ENCODE measurements at places on chromosomes 16 and 17.

GRCh38 chr17:29155227-29155965 is 24.8 kb downstream of the MYO18A start:
- no peak for DNase-seq

GRCh38 chr17:17568772-17569195 is 22.7 kb downstream of the PEMT start:
- DNase-seq, result peak; percentile 52

DNA sequence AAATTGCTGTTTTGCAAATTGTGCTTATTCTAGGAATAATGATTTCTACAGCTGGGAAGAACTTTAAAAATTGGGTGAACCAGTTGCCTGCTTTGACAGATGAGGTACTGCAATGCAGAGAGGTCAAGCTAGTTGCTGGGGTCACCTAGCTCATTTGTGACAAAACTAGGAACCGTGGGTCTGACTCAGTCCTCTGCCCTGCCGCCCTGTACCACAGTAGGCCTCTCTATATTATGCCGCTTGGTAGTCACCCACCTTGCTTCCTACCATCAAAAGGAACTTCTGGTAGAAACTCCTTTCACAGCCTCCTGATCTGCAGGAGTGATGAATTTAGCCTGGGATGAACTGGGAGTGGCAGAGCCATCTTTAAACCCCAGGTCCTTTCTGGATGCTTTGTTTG is 105.7 kb downstream of the PITPNC1 start:
- DNase-seq, result no peak

- no peak for DNase-seq
Observed at GRCh38 chr17:20952183-20952582, 90.6 kb downstream of the USP22 start.

GRCh38 chr17:283911-284675 is 68.5 kb downstream of the RPH3AL start:
- no peak for DNase-seq

DNA sequence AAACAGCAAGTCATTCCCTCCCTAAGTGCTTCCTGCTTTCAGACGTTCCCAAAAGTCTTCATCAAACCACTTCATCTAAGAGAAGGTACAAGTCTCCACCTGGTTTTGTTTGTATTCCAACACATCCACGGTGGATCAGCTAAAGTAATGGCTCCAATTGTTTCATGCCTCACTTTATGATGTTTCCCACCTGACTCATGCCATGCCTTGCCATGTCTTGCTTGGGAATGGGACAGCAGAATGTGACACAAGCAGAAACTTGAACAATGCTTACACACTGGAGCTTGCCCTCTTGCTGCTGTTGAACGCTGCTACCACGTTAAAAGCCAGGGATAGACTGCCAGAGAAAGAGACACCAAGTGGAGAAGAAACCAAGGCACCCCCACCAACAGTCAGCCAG is 43.8 kb downstream of the MYH10 start:
- DNase-seq, result no peak

GRCh38 chr17:60135951-60136666 is 13.7 kb upstream of the CA4 start:
- no peak for DNase-seq

- DNase-seq, result no peak
Observed at GRCh38 chr17:69066482-69066881, 5.8 kb upstream of the ABCA9 start.

Measured in iPS DF 6.9 (cell line).